Central memory CD4-positive, alpha-beta T cell (primary cell): ENCODE measurements at places on chromosomes 7 and 10.

GRCh38 chr10:21824409-21824808, 179.1 kb downstream of the DNAJC1 start:
- no peak for DNase-seq

DNA sequence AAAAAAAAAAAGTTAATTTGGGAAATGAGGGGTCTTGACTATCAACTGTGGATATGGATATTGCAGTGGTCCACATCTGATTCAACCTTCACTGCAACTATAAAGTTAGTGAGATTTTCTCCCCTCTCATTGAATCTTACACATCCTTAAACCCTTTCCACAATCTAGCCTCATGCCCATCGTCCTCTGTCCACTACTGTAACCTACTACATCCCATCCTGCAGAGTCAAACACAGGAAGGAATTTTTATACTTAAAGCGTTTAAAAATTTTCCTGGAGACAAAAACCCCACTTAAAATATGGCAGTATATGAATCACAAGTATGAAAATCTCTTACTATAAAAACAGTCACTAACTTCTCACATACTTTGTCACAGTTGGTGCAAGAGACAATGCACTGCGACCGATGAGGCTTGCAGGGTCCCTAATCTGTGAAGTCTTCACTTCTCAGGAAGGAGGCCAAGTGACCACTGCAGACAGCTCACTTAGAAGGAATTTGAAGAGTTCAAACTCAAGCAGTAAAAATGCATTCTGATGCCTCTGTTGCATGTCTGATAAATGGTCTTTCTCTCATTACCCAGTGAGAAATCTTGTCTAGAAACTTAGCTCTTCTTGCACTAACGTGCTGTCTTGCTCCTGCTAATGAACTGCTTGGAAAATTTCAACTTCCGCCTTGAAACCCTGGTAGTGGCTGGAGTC, 50.3 kb upstream of the ST8SIA6 start:
- DNase-seq: no peak

- DNase-seq: no peak
Measured at GRCh38 chr7:126361183-126361582, 891.6 kb downstream of the GRM8 start.

DNA sequence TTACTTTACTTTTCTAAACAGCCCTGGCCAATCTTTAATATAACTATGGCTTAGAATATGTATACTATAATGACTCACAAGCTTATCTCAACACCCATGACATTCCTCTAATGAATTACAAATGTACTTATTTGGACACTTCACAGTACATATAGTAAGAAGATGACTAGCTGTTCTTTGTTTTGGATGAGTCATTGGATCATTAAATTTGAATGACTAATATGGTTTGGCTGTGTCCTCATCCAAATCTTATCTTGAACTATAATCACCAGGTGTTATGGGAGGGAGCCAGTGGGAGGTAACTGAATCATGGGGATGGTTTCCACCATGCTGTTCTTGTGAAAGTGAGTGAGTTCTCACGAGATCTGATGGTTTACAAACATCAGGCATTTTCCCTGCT, 807.5 kb upstream of the SORCS1 start:
- DNase-seq: no peak

DNA sequence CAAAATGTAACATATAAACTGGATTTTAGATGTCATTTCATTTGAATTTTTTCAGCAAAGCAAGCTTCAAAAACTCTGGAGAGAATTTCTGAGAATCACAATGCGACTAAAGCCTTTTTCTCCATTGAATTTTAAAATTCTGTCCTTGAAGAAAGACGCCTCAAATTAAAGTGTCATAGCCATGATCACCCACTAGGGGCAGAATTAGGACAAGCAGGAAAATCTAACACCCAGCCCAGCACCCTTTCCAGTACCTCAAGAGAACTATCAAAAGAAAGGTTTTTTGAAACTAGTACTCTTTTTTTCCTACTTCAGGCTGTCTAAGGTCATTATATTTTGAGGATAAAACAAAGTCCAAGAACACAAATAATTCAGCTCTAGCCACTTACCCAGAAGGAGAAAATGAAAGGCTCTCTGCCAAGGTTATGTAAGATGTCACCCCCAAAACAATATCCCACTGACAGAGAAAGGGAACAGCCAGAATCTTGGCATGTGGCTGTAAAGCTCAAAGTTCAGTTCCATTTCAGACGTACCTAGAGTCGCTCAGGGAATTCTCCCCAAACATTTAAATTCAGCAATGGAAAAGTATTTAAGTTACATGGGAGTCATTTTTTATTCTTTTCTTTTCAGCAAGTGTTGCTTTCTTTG, 299.4 kb downstream of the SNX13 start:
- no peak for DNase-seq

- DNase-seq: no peak
Measured at GRCh38 chr7:65820287-65820950, 52.5 kb upstream of the VKORC1L1 start.

DNA sequence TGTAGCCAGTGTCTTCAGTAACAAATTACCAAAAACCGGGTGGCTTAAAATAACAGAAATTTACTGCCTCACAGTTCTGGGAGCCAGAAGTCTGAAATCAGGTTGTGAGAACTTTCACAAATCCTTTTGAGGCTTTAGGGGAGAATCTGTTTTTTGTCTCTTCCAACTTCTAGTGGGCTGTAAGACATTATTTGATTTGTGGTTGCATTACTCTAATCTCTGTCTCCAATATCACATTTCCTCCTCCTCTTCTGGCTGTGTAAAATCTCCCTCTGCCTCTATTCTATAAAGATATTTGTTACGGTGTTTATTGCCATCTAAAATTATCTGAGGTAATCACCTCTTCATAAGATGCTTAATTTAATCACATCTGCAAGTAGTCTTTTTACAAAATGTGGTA, 1039.6 kb upstream of the LRRN3 start:
- no peak for DNase-seq

- peak; percentile 24 for DNase-seq
Measured at GRCh38 chr10:6445671-6446316, 134.3 kb downstream of the PRKCQ start.
